Thymus (tissue), 14 donors: ENCODE measurements at places on chromosomes 7 and 10. TPM values are rescaled to one million over a fixed set of nuclear protein-coding genes. Genes with fewer than 3 reads are reported as not detected.

Gene TMEM178B
- total RNA-seq, result 2.0 TPM

Gene UPK3BL1
- total RNA-seq, result 11.5 TPM

Gene DNAJC30
- 3.7 TPM for total RNA-seq

DNA sequence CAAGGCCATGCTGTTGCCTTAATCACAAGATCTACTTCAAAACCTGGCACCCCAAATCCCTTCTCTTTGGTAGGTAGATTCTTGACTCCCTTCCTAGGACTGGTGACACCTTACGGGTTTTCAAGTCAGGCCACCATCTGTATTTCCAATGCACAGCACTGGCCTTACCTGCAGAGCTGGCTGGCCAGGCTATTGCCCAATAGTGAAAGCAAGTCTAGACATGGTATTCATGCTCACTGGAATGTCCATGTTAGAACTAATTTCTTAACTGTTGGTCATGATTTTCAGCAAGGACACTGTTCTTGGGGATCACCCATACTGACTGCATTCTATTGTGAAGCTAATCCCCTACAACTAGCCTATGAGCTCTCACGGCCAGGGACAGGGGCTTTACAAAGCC, 313.1 kb upstream of the RNF32 start:
- no peak overlapping the region for H3K27ac ChIP-seq
- no peak for DNase-seq
- no peaks in the 10 kb centered on the region for H3K4me1 ChIP-seq

GRCh38 chr10:17238445-17239291, 10.6 kb downstream of the VIM start:
- H3K4me1 ChIP-seq, result peaks cover under 1% of the 10 kb centered on the region
- no peak overlapping the region for H3K4me3 ChIP-seq
- no peak for DNase-seq
- no peak overlapping the region for H3K27ac ChIP-seq
- peaks cover 39% of the 10 kb centered on the region for H3K36me3 ChIP-seq

- no peak overlapping the region for H3K27ac ChIP-seq
- no peaks in the 10 kb centered on the region for H3K27me3 ChIP-seq
- no peaks in the 10 kb centered on the region for H3K4me1 ChIP-seq
- H3K4me3 ChIP-seq, result no peak overlapping the region
- no peak for DNase-seq
- no peaks in the 10 kb centered on the region for H3K36me3 ChIP-seq
Measured at GRCh38 chr10:61821693-61822092, 79.8 kb upstream of the ARID5B start.

DNA sequence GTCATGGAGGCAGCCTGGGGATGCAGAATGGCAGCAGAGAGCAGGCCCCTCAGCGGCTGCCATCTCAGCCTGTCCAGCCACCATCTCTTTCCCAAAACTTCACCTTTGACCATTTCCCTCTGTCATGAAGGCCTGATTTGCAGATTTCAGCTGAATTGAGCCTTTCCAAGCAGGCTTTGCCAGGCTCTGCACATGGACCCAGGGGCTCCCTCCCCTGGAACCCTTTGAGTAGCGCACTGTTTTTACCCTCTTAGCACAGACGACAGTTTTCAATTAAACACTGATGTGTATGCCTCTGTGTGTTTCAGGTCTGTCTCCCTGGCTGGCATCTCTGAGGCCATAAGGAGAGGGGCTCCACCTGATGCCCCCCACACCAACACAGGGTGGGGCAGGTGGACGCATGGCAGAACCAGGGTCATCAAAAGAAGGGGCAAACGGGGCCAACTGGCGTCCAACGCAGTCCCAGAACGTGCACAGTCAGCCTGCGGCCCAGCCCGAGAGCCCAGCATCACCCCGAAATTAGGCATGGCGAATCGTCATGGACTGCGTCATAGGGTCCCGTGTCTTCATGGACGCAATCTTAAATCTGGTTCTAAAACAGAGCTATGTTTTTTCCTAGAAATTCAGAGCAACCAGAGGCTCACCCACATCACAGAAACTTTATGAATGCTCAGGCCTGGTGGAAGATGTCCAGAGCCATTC, 185.0 kb upstream of the TCERG1L start:
- no peaks in the 10 kb centered on the region for H3K36me3 ChIP-seq
- no peaks in the 10 kb centered on the region for H3K27me3 ChIP-seq
- no peak overlapping the region for H3K4me3 ChIP-seq
- DNase-seq, result no peak
- H3K4me1 ChIP-seq, result no peaks in the 10 kb centered on the region

GRCh38 chr7:155908385-155908784, 96.1 kb upstream of the SHH start:
- no peaks in the 10 kb centered on the region for H3K36me3 ChIP-seq
- H3K27me3 ChIP-seq, result no peaks in the 10 kb centered on the region
- no peak for DNase-seq
- no peaks in the 10 kb centered on the region for H3K4me1 ChIP-seq
- no peak overlapping the region for H3K4me3 ChIP-seq
- H3K27ac ChIP-seq, result no peak overlapping the region
